ENCODE measurements at places on chromosomes 6 and 20.
A peak's percentile ranks its signal among the peaks of the same experiment; 100 is the strongest.

DNA sequence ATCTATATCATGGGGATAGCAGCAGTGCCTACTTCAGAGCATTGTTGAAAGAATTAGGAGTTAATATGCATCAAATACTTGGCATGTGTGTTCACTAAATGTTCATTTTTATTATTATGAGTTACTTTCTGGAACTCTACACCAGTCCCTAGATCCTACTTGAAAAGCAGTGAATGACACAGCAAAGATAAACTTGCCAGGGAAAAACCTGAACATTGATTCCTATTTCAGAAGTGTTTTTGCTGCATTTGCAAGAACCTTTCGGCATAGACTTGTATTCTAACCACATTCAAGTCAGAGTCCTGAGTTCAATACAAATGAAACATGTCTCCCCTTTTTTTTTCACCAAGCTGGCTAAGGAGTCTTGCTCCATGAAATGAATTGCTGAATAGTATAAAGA lies 187.4 kb upstream of the TAB2 start:
- no peaks in the 10 kb centered on the region for H3K27me3 ChIP-seq
- DNase-seq: no peak
- peak overlapping the region; percentile 51 for H3K27ac ChIP-seq
- H3K36me3 ChIP-seq: no peaks in the 10 kb centered on the region
- H3K4me1 ChIP-seq: no peaks in the 10 kb centered on the region
- H3K4me3 ChIP-seq: no peak overlapping the region

DNA sequence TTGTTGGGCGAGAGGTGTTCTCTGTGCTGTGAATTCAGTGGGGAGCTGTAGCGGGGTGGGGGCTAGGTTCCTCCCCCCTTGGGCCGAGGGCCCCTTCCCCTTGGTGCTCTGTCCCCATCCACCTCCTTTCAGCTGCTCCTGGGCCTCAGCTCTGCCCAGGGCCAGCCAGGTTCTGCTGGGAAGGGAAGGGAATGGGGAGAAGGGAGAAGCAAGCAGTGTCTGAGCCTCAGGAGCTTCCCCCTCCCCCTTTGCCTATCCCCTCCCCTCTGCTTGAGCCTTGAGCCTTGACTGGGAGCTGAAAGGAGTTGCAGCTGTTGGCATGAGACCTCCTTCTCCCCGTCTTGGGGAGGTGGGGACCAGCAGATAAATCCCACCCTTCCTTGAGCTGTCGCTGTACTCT lies 576 bp upstream of the RRP36 start:
- H3K4me1 ChIP-seq: peaks cover 15% of the 10 kb centered on the region
- peak overlapping the region; percentile 96 for H3K27ac ChIP-seq

GRCh38 chr20:3804254-3804751 lies 8.2 kb downstream of the CDC25B start:
- no peak for DNase-seq
- H3K27me3 ChIP-seq: no peaks in the 10 kb centered on the region
- H3K36me3 ChIP-seq: no peaks in the 10 kb centered on the region

DNA sequence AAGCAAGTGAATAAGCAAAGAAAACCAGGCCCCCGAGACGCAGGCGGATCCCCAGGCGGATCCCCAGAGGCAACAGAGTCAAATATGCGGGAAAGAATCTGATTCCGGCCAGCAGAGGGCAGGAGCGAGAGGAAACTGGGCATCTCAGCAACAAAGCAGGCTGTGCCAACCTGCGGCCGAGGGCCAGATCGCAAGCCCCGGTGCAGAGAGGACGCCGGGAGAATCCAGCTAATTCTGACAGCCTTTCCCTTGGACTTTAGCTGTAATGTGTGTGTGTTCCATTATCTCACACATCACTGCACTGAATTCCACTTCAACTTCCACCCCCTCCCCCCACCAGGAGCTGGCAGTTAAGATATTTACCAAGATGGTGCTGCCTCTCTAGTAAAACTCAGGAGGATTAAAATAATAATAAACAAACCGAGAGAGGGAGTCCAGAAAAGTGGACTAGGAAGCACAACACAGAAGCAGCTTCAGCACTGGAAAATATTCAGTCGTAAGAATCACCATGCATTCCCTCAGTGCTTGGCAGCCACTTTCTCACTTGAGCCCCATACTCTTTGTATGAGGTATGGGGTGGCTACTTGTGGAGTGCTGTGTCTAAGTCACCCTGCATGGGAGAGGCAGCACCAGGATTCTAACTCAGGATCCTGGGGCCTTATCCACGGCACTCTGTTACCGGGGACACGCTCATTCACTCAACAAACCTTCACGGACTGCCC lies 66.2 kb upstream of the SNX9 start:
- no peak overlapping the region for H3K4me3 ChIP-seq
- H3K4me1 ChIP-seq: peaks cover 21% of the 10 kb centered on the region
- peak overlapping the region; percentile 72 for H3K27ac ChIP-seq
- H3K36me3 ChIP-seq: no peaks in the 10 kb centered on the region
- no peaks in the 10 kb centered on the region for H3K27me3 ChIP-seq
- peak; percentile 93 for DNase-seq

DNA sequence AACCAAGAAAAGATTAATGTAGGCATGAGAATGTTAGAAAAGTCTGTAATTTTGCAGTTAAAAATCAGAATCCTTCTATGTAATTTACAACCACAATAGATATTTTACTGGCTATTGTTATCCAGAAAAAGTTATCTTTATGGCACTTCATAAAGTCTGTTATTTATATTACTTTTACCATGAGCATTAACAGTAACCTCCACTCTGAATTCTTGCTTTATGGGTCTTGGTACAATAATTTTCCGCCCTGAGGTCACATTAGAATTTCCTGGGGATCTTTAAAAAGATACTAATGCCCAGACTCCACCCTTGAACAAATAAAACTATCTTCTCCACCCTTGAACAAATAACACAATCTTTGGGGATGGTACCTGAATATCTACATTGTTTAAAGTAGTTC lies 9.6 kb downstream of the RSPO3 start:
- H3K4me1 ChIP-seq: peaks cover 24% of the 10 kb centered on the region
- DNase-seq: no peak
- no peaks in the 10 kb centered on the region for H3K36me3 ChIP-seq
- no peaks in the 10 kb centered on the region for H3K27me3 ChIP-seq
- no peak overlapping the region for H3K4me3 ChIP-seq
- H3K27ac ChIP-seq: peak overlapping the region; percentile 13

- H3K36me3 ChIP-seq: no peaks in the 10 kb centered on the region
- no peak overlapping the region for H3K4me3 ChIP-seq
- H3K27ac ChIP-seq: no peak overlapping the region
These were observed 421.9 kb upstream of the KHDRBS2 start for GRCh38 chr6:62707914-62708313.

GRCh38 chr6:138410972-138411880 lies 7.2 kb downstream of the HEBP2 start:
- no peaks in the 10 kb centered on the region for H3K4me1 ChIP-seq
- no peaks in the 10 kb centered on the region for H3K36me3 ChIP-seq
- no peaks in the 10 kb centered on the region for H3K27me3 ChIP-seq
- peak overlapping the region; percentile 56 for H3K27ac ChIP-seq
- DNase-seq: no peak
- H3K4me3 ChIP-seq: no peak overlapping the region

GRCh38 chr6:142868917-142869316 lies 76.1 kb downstream of the HIVEP2 start:
- H3K36me3 ChIP-seq: no peaks in the 10 kb centered on the region
- no peak overlapping the region for H3K27ac ChIP-seq
- no peak overlapping the region for H3K4me3 ChIP-seq
- no peaks in the 10 kb centered on the region for H3K27me3 ChIP-seq
- no peak for DNase-seq

Measured in hepatocyte (in vitro differentiated cells).